ENCODE measurements at places on chromosomes 7 and 10.
A peak's percentile ranks its signal among the peaks of the same experiment; 100 is the strongest.

DNA sequence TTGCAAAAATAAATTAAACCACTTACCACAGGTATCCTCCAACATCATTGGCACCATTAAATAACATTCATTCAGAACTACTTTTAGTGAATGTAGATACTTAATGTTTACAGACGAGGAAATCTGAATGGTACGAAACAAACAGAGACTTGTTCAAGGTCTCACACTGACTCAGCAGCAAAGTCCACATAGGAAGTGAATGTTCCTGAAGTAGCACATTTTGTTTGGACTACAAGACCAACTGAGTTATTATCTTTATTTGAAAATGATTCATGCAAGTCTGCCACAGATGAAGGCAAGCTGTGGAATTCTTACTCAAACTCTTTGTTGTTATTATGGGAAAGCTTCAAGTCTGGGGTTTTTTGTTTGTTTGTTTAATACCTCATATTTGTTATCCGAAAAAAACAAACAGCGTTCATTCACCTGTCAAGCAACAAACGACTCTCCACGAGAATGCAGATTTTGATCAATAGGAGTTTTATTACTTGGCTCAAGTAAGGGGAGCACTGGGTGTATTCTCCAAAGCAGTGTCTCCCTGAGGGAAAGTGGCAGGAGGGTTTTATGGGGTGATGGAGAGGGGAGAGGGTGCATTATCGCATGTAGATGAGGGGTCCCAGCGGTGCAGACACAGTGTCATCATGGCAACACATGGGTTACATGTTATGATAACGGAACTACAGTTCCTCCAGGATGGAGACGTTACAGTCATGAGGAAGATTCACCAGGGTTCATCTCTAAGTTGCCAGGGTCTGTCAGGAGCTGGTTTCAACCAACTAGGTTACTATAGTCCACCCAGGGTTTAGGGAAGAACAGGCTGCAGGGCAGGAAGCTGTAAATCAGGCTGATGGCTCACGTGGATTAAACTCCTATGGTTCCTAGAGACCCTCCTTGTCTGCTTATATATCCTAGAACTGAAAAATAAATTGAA lies 147.7 kb upstream of the AKR1E2 start:
- no peak for DNase-seq

DNA sequence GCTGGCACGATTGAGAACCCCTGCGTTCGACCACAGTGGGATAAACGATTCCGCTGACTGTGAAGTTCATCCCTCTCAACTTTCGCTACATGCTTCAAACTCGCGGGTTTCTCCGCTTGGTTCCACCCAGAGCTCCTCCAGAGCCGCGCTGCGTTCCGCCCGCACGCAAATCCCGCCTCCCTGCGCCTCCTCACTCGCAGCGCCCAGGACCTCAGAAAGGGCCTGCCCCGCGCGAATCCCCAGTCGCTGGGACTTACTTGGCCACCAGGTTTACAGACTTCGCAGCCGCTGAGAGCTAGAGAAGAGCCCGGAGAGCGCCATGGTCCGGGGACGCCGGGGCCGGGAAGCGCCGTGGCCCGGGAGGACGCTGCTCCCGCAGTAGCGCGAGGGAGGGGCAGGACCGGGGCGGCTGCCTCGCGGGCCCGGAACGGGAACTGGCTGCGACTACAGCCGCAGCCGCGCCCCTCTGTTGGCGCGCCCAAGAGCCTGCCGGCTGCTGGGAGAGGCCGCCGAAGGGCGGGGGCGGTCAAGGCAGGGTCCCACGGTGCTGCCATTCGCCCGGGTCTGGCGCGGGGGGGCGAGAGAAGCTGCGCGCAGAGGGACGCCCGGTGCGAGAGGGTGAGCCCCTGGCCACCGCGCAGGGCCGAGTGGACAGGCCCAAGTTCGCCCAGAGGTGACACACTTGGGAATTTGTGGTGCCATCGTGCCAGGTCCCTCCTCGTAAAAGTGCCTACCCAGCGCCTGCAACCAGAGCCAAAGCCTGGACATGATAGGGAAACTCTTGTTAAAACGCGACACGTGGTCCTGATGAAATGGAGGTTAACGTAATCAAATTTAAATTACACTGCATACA lies at the start of gene NOD1:
NOD1 (minus strand) TSS at position 436 of the 853 bp plus-strand sequence. CDS start 21,863 bp downstream, outside the sequence.
- DNase-seq, result peak; percentile 37

DNA sequence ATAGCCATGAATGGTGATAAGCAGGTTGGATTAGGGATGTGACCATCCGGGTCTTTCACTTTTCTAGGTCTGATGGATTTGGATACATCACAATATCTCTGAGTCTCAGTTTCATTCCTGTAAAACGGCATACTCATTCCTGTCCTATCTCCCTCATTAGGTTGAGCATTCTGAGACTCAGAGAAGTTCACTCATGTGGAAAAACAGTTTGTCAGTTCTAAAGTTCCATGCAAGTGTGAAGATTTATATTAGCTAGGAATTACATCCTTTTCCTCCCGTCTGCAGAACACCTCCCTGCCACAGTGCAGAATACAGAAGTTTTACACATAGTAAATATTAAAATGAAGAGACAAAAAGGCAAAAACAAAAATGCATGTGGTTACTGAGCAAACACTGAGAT lies 94.2 kb upstream of the SLC25A13 start:
- DNase-seq, result no peak

DNA sequence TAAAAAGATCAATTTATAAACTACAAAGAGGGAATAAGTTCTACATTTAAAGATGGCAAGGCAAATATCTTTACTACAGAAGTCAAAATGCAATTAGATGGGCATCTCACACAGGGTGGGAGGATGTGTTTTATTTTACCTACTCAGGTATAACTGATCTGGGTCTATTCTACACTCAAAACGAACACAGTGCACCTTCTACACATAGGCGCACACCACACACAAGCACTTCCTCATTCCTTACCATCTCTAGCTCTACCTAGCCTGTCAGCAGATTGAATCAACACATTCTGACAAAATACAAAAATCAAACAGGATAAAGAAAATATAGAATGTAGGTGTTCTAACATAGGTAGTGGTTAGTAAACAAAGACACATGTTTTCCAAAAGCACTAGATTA lies 64.8 kb downstream of the SGCE start:
- DNase-seq, result no peak

GRCh38 chr10:97676770-97677581 lies 10.1 kb downstream of the AVPI1 start:
- peak; percentile 32 for DNase-seq

DNA sequence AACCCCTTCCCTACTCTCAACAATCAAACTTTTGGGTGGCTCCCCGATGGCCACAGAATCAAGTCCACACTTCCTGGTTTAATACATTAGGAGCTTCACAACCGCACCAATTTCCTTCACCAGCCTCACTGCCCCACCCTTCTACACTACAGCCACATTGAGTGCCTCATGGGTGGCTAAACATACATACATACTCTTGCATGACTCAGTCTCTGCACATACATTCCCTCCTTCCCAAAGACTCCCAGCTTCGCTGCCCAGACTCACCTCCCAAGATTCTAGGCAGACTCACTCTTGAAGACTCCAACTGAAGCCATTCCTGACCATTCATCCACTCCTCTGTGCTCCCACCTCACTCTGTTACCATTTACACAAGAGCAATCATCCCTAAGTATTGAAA lies 15.9 kb downstream of the VPS41 start:
- DNase-seq, result no peak

- no peak for DNase-seq
Measured at GRCh38 chr7:18013936-18014335, 13.7 kb downstream of the PRPS1L1 start.

DNA sequence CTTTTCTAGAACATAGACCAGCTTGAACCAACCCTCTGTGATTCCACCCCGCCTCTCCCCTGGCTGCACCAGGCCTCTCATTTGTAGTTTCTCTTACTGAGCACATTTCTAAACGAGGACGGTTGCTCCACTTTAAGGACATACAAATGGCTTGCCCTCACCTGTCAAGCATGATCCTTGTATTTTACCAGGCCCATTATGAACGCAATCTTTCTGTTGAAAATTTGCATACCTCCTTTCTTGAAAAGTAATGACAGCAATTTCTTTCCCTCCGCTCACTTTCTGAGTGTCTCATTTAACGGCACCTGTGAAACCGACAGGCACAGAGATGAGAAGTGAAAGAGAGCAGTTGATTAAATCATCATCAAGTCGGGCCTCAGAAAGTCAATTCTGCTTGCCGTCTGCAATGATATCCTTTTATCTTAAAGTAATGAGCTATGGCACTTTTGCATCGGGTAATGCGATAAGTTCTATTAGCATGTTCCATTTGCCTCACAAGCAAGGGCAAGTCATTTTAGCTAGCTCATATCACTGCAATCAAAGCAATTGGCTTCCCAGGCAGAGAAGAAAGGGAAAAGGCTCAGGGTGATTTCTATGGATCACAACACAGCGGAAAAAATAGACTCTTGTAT lies 705.6 kb upstream of the GALNT17 start:
- no peak for DNase-seq

- DNase-seq, result no peak
Measured at GRCh38 chr7:82443036-82443546, 486 bp downstream of the CACNA2D1 start.

DNA sequence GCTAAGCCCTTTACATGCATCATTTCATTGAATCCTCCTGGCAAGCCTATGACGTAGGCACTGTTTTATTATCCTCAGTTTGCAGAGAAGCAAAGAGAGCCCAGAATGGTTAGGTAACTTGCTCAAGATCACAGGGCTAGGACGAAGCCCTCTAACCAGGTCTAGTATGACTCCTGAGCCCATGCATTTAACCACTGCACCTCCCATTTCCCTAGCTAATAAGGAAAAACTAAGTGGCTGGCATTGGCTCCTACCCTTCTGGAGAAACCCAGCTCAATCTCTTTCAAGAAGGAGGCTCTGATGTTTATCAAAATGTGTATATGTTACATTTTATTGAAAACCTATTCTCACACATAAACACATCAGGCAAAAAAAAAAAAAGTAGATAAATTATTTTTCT lies 19.8 kb downstream of the MYOF start:
- DNase-seq, result no peak

DNA sequence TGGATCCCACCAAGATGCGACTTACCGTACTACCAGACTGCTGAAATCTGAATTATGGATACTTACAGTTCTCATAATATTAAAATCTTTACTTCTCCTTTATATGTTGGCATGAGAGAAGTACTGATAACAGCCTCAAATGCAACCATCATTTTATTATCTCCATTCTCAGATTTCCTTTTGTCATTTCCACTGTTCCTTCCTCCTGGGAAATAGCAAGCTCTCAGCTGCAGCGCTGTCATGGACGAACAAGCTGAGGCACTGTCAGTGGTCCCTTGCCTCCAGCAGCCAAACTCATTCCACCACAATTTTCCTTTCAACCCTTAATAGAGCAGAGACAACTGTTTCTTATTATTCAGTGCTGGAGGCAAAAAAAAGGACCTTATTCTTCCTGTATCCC lies 478.4 kb downstream of the ARL4A start:
- no peak for DNase-seq

DNA sequence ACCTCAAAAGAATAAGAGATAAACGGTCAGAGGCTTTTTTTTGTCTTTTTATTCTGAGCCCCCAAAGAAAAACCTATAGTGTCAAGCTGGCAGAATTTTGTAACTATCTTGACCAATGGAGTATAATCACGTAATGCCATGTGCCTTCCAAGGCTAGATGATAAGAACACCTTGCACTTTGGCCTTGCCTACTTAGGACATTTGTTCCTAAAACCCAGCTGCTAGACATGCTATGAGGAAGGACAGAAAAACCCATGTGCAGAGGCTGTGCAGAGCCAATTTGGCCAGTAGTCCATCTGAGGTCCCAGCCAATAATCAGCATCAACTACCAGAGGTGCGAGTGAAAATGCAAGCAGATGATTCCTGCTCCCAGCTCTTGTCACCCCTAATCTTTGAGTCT lies 69.9 kb downstream of the EPDR1 start:
- DNase-seq, result no peak

DNA sequence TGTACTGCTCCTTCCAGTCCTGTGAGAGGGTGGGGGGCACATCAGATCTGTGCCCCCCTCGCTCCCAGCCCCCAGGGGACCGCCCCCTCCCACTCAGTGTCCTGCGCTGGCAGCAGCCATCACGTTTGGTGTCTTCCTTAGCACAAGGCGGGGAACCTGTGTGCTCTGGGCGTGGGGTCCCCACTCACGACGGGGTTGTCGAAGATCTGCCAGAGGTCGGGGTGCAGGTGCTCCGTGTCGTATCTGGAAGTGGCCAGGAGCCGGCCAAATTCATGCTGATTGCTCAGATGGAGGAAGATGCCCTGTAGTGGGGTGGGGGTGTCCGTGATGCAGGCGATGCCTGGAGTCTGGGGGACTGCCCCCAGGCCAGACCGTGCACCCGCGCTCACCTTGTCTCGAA lies 7.2 kb downstream of the PLOD3 start:
- DNase-seq, result no peak

- DNase-seq, result no peak
Measured at GRCh38 chr10:79060641-79061255, 8.0 kb upstream of the ZMIZ1 start.

DNA sequence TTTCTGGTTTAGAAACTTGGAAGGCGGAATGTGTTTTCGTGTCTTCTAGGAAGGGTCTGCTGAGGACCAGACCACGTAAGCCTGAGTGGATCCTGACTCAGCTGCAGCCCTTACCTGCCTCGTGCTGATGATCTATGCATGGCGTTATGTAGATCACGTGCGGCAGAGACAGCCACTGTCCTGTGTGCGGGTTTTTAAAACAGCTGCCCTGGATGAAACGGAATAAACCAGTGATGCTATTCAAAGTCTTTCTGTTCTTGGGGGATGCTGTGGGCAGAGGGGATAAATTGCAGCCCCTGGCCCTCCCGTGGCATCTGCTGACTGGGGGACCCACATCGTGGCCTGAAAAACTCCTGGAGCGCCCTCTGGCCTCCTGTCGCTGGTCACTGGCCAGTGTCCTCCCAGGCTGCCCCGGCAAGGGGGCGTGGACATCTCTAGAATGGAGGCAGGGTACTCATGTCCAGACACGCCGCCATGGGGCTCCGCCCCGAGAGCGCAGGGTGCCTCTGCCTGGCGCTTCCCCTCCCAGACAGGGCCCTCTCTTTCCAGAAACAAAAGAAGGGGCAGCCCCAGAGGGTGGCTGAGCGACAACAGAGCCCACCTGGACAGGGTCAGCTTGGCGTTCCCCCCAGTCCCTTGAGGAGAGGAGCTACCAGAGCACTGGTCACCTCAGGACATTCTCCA lies 13.2 kb downstream of the ALKBH4 start:
- no peak for DNase-seq

DNA sequence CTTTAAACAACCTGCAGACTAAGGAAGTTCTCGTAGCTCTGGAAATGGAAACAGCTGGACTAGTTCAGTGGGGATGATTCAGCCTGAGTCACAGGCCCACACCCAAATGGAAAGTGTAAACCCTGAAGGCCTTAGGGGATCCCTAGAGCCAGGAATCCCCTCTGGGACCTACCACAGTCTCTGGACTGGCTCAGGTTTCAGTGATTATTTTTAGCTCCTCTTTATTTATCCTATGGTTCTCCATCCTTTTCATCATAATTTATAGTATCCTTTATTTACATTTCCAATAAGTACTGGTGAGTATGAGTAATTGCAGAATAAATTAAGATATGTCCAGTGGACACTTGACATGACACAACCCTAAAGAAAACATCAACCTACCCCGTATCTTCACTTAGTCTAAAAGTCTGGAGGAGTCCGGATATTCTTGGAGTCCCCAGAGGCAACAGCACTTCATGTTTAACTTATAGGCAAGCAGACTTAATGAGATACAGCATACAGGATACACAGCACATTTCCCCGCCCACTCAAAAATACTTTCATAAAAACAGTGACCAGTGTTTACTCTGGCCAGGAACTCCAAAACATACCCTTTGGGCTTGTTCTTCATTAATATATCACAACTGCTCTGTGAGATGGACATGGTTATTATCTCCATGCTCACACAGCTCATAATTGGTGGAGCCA lies 28.4 kb upstream of the SEMA3E start:
- DNase-seq, result no peak
